ENCODE measurements at places on chromosomes 1 and 21. TPM values are rescaled to one million over a fixed set of nuclear protein-coding genes. Genes with fewer than 3 reads are reported as not detected.

- DNase-seq = no peak
These were observed 161.9 kb upstream of the GALNT2 start for GRCh38 chr1:229905031-229905545.

Gene PPOX
- total RNA-seq = 5.8 TPM

Gene PIK3CD
- total RNA-seq = 7.8 TPM

DNA sequence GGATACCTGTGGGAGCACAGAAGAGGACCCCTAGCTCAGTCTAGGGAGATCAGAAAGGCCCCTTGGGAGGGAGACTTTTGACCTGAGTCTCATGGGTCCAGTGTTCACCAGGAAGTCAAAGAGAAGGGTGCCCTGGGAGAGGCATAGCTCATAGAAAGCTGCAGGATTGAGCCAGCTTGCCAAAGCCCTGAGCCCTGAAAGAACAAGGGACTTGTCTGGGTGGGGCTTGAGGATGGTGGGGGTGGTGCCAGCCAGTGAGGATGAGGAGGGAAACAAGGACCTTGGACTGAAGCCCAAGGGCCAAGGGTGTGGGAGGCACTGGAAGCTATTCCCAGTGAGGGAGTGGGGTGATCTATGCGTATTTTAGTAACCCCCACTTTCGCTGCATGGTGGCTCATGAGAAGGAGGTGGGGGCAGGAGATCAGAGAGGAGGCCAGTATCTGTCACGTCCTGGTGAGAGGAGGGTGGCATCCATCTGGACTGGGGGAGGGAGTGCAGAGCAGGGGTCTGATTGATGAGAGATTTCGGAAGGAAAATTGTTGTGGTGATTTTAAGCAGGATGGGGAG is 28.4 kb downstream of the DMBX1 start:
- DNase-seq = no peak

Gene IL23R
- 0.22 TPM for total RNA-seq

Gene CXADR
- 41.2 TPM for total RNA-seq
